HFFc6 (cell line): ENCODE measurements at places on chromosomes 4 and X. TPM values are rescaled to one million over a fixed set of nuclear protein-coding genes. Genes with fewer than 3 reads are reported as not detected.

Gene GRIA2
- not detected in 3 replicates for total RNA-seq

Gene GLOD5
- total RNA-seq = not detected in 3 replicates

Gene SMARCA1
- 65.4 to 71.7 TPM (median 65.9 TPM) in 3 replicates for total RNA-seq

Gene SPANXD
- 2.4 TPM in 1 of 3 replicates, not detected in the others for total RNA-seq

Gene PDLIM3
- not detected in 2 replicates for total RNA-seq

Gene SLITRK4
- not detected in 3 replicates for total RNA-seq

Gene RBMXL3
- total RNA-seq = not detected in 3 replicates

Gene CBLL2
- total RNA-seq = not detected in 3 replicates

Gene PDZD11
- total RNA-seq = 79.2 and 87.8 TPM in 2 replicates

Gene USO1
- total RNA-seq = 83.5 to 101 TPM (median 92.3 TPM) in 3 replicates

DNA sequence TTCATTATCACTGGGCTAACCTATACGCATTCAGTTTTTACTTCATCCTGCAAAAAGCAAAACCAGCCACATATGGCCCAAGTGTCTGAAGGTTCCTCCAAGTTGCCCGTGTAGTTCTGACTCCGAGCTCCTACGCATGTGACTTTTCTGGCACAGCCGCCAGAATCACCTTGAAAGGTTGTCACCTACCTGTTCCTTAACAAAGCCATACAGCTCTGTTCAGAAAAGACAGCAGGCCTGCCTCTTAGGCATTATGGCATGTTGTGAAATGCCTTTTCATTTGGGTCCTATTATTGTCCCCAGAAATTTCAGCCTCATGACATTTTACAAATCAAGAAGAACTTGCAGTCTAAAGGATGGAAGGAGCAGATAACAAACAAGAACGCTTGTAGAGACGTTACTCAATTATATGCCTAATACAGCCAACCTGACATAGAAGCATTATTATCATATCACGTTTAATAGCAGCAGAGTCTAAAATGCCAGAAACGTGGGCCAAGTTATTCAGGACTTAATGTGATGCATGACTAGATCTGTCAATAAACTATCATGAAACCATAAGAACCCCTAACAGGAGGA is 118.5 kb downstream of the RBM47 start:
- DNase-seq = no peak

GRCh38 chr4:112953262-112953661 is 96.2 kb upstream of the ANK2 start:
- no peak for DNase-seq

DNA sequence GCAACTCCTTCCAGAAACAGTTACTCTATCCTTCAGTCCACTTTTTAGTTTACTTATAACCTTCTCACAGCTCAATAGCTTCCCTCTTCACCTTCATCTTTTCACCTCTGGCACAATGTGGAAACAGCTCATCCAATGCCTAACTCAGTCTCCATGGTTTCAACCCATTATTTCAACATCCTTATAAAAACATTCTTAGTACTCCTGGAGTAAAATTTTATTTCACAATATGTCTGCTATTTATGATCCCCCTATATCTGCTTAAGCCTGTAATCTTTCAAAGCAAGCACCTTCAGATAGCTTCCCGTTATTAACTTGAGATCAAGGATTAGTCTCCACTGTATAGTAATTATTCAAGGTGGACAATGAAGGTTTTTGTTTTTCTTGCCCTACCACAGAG is 156.3 kb downstream of the GASK1B start:
- peak; percentile 8 for DNase-seq

GRCh38 chr4:168633064-168633463 is 136.2 kb downstream of the PALLD start:
- no peak for DNase-seq

DNA sequence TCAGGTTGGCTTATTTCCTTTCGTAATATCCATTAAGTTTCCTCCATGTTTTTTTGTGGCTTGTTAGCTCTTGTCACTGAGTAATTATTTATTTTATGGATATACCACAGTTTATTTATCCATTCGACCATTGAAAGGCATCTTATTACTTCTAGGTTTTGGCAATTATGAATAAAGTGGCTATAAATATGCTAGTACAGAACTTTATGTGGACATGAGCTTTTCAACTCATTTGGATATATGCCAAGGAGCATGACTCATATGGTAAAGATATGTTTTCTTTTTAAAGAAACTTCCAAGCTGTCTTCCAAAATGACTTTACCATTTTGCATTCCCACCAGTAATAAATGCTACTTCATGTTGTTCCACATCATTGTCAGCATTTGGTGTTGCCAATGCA is 803.6 kb downstream of the GLUD2 start:
- no peak for DNase-seq

DNA sequence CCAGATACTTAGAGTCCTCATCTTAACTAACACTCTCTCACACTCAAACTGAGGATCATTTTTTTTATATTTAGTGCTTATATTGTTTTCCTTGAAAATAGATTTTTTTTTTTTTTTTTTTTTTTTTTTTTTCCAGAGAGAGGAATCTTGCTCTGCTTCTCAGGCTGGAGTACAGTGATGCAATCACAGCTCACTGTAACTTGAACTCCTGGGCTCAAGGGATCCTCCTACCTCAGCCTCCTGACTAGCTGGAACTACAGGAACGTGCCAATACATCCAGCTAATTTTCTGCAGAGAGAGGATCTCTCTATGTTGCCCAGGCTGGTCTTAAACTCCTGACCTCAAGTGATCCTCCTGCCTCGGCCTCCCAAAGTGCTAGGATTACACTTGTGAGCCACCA is 650.3 kb upstream of the ATOH1 start:
- no peak for DNase-seq

DNA sequence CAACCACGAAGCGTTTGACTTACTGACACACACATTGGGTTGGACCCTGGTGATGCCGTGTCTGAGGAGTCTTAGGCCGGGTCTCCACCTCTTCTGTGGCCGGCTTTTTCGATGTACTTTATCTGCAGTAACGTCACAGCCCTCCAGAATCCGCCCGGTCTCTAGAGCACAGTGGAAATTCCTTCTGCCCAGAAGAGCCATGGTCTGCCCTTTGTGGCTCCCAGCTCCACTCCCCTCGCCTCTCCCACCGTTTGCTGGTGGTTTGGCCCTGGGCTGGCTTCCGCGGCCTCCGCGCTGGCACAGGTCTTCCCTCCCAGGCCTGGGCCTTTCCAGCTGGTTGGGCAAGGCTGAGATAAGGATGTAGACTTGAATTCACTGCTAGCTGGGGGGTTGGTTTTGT is 4.3 kb downstream of the MAEA start:
- DNase-seq = no peak

GRCh38 chr4:184061582-184061981 is 156.1 kb downstream of the ENPP6 start:
- no peak for DNase-seq
